Right ventricle myocardium inferior (tissue), 1 donor: ENCODE measurements at places on chromosomes 4 and X.

- DNase-seq, result no peak
Observed at GRCh38 chrX:119826399-119826959, 26.3 kb downstream of the UPF3B start.

DNA sequence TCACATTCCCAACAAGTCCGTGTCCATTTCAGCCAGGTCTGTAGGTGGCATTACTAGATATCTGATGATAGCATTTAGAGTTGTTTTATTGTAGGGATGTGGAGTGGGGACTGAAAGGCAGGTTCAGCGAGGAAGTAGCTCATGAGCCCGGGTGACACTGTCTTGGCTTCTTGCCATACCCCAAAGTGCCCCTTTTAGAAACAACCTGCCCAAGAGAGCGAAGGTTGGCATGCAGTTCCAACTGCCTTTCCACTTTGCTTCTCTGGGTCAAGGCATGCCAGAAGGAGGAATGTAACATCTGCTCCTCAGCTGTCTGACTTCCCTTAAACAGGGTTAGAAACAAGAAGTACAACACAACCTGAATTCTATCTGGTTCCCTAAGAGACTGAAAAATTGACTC, 9.0 kb downstream of the GRIA3 start:
- DNase-seq, result no peak

- no peak for DNase-seq
Observed at GRCh38 chr4:2812612-2813354, 19.9 kb downstream of the SH3BP2 start.

GRCh38 chrX:318068-318738, 393 bp downstream of the GTPBP6 start:
- peak; percentile 98 for DNase-seq

- no peak for DNase-seq
Observed at GRCh38 chr4:127985989-127986388, 20.8 kb downstream of the ABHD18 start.
